Mesendoderm (in vitro differentiated cells): ENCODE measurements at places on chromosomes 11 and 22.

GRCh38 chr11:83361831-83362230, 75.7 kb upstream of the CCDC90B start:
- DNase-seq: no peak

- DNase-seq: no peak
Observed at GRCh38 chr11:67309661-67310061, 6.3 kb downstream of the SSH3 start.

DNA sequence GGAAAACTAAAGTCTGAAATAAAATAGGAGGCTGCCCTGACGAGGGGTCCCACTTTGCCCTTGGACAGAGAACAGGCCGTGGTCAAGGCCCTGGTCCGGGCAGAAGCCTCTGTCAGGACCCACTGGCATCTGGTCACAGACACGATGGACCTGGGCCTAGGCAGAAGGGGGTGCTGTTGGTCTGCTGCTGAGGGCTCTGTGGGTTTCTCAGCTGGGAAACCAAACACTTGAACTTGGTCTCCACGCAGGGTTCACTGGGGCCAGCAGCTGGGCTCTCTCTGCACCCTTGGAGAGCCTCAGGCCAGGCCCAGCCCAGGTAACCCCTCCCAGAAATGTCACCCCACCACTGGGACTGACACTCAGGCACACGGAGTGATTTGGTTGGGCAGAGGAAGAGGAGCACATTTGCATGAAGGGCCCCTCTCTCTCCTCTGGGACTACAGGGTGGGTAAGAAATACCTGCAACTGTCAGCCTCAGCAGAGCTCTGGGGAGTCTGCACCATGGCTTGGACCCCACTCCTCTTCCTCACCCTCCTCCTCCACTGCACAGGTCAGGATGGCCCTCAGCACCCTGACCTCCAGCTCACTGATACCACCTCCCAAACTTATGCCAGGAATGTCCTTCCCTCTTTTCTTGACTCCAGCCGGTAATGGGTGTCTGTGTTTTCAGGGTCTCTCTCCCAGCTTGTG, 48.1 kb upstream of the TOP3B start:
- peak; percentile 57 for DNase-seq

GRCh38 chr11:133687781-133688180, 155.5 kb upstream of the OPCML start:
- no peak for DNase-seq

DNA sequence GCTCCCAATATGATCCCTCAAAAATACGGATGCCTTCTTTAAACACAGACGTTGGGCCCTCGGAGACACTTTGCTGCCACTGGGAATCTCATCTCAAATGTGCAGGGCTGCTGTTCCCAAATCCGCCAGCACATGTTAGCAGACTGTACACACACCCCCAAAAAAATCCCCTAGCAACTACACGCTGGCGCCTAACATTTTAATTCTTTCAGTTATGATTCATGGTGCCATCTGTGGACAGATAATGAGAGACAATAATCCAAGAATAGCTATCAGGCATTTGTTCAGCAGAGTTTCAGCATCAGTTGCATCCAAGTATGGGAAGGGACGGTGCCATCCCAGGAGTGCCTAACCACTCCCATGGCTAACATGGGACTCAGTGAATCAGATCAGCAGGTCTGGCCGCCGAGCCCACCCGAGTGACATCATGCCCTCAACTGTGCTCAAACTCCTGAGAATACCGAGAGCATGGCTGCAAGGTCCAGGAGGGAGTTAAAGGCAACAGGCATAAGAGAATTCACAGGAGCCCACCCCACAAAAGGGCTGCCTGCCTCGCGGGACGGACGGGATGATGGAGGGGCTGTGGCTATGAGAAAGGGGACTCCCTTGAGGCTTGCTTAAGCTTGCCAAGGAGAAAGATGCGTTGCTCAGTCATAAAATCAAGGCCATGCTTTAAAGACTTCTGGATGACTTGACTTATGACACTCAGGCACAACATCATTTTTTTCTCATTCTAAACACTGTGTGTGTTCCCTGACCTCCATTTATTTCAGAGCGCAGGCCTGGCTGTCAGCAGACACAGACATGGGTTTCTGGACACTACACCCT, 337.0 kb downstream of the SHANK2 start:
- no peak for DNase-seq

GRCh38 chr11:131855320-131855719, 484.9 kb downstream of the NTM start:
- DNase-seq: no peak

DNA sequence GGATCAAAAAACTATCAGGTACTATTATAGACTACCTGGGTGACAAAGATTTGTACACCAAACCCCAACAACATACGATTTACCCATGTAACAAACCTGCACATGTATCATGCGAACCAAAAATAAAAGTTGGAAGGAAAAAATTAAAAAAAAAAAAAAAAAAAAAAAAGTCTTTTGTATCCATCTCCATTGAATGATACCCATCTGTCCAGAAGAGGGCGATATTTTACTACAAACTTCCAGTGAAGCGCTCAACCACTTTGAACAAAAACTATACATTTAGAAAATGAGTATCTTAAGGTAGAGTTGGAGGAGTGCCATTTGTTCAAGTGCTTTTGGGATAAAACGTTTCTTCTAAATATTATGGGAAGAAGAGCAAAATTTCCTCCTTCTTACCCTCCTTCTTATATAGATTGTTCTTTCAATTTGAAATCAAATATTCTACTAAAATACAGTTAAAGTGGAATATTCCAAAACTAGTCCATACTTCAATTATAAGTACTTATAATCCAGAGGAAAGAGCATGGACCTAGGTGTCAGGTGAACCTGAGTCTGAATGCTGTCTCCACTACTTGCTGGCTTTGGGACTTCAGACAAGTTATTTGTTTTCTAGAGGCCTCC, 23.3 kb downstream of the ARL14EP start:
- DNase-seq: peak; percentile 63

DNA sequence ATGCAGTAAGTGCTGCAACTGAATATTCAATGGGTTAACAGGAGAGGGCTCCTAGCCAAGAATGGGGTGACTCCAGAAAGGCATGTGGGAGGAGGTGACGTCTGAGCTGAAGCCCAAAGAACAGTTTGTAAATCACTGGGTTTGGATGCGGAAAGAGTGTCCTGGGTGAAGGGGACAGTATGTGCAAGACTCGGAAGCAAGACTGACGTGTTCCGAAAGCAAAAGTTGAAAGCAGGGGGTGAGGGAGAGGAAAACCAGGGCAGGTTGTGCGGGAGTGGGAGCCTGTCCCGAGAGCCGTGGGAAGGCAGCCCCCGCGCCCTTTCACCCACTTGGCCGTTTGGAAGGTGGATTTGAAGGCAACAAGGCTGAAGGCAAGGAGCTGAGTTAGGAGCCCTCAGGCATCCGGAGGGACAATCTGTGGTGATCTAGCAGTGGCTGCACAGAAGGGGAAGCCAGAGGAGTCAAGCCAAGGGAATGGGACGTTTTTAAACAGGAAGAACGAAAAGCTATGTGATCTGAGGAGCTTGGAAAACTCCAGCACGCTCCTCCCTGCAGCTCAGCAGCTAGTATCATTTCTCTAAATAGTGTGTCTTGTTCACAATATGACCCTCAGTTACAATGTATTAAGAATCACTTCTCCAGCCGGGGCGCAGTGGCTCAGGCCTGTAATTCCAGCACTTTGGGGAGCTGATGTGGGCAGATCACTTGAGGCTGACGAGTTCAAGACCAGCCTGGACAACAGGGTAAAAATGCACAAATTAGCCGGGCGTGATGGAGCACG, 7.7 kb downstream of the SLC25A18 start:
- DNase-seq: peak; percentile 40

DNA sequence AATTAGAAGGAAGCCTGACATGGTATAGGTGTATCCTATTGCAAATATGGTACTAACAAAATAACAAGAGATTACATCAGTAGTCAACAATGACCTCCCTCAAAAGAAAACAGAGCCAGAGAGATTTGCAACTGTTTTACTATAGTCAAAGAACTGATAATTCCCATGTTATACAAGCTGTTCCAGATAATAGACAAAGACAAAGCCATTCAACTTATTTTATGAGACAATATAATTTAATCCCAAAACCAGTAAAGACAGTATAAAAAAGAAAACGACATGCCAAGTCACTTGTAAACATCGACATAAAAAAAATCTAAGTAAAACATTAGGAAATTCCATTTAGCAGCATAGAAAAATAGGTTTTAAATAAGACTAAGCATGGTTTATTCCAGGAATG, 65.2 kb downstream of the PIWIL4 start:
- DNase-seq: no peak

- no peak for DNase-seq
Observed at GRCh38 chr11:33696931-33697638, 3.5 kb downstream of the C11orf91 start.
